ENCODE measurements at places on chromosomes 13 and 19. TPM values are rescaled to one million over a fixed set of nuclear protein-coding genes. Genes with fewer than 3 reads are reported as not detected.

TEX101 gene
- not detected for total RNA-seq

GRCh38 chr13:38045278-38046048, 175.9 kb upstream of the TRPC4 start:
- DNase-seq: no peak

GRCh38 chr19:55690109-55690768, 15.2 kb downstream of the EPN1 start:
- no peak for DNase-seq

- DNase-seq: no peak
Measured at GRCh38 chr13:40410315-40410714, 256.1 kb downstream of the FOXO1 start.

GRCh38 chr19:7987114-7987768, 18.2 kb downstream of the ELAVL1 start:
- DNase-seq: no peak

GRCh38 chr13:69243366-69243765, 864.3 kb upstream of the ATXN8OS start:
- DNase-seq: no peak

DNA sequence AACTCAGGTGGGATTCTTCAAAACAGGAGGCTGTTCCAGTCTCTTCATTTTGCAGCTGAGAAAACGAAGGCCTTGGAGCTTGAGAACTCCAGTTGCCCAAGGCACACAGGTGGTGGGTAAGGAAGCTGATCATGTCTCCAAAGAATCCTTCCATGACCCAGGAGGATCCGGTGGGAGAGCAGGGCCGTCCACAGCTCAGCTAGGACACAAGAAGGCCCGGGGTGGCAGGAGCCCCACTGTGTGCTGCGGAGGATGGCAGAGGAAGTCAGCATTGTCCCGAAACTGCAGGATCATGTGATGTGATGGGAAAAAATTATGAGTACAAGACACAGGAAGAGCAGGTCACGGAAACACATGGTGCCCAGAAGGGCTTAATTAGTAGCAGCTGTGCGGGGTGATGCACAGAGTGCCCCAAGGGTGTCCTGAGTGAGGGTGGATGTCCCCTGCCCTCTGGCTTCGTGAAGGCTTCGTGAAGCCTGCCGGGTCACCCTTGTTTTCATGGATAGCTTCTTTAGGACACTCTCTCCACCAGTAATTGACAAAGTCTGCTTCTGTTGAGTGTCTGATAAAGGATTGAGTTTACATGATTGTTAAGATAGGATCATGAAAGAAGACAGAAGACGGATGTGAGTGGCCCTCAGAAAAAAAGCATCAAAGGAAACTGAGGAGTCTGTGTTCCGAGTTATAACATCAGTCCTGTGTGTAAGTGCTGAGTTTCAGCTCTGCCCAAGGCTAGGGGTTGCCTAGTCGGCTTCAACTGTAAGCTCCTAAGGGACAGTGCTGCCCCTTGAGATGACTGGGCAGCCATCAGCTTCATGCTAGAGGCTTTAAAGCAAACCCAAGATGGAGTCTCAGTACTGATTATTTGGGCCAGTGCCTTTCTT, 33.8 kb upstream of the SACS start:
- no peak for DNase-seq

FUT6 gene
- not detected for total RNA-seq

ZNF439 gene
- not detected for total RNA-seq

KLK3 gene
- total RNA-seq: not detected

GRCh38 chr19:17755977-17756670, 4.8 kb downstream of the FCHO1 start:
- no peak for DNase-seq

ZNF728 gene
- total RNA-seq: not detected

- DNase-seq: no peak
Measured at GRCh38 chr19:306151-306900, 15.1 kb upstream of the PLPP2 start.

DNA sequence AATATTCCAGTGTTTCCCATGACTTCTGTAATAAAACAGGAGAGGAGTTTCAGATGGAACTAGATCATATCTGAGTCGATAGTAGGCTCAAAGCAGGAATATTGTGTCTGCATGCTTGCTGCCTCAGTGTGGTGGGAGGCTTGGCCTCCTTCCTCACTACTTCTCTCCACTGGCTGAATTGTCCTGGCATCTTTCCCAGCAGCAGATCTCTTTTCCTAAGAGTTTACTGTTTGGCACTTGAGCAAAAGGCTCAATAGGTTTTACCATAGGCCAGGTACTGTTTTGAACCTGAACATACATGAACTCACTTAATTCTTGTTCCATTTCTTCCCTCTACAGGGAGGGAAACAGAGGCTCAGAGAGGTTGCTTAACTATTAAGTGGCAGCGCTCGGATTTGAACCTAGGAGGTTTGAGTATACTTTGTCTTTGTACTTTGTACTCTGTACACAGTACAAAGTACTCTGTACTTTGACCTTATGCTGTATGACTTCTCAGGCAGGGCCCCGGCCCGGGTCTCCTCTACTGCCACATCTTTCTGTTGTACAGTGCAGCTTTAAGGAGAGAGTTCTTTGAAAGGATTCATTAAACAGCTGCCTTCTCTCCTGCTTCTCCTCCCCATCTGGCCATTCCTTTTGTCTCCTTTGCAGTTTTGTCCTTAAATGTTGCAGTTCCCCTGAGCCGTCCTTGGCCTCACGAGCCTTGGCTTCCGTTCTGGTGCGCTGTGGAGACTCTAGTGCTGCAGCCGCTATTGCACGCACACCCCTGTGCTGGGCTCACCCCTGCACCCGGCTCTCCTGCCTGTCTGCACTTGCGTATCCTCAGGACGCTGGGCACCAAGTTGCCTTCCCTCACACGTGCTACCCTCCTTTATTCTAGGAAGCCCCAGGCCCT, 8.1 kb downstream of the B3GLCT start:
- no peak for DNase-seq
